ENCODE measurements at places on chromosomes 7 and 10.

- no peak for DNase-seq
Observed at GRCh38 chr10:96673318-96674099, 46.8 kb downstream of the PIK3AP1 start.

DNA sequence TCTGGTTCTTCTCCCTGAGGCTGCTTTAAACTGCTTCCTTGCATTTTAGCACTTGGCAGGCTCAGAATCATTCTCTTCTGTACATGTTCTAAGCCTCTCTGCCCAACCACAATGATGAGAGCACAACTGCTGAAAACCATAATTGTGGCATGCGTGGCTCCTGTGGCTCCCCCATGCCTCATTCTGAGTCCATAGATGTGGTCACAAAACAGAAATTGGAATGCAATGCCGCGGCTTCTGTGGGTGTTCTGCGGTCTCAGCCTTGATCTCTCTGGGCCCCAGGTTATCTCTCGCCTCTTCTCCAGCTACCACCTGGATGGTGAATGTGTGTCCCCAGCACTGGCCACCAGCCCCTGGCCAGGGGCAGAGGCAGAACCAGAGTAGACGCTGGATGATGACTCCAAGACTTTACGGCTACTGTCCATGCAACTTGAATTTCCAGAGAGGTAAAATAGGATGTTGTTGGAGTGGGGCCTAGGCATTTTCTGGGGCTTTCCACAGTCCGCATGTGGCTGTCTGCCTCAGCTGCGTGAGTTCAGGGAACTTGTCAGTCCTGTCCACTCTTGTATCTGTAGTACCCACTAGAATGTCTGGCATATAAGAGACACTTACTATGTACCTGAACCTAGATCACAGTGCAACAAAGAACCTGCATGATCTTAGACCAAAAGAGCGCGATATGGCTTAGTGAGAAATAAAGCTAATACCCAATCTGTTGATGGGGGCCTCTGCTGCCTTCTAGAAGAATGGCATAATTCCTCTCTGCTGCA lies 52.4 kb upstream of the ADRB1 start:
- DNase-seq: no peak

- no peak for DNase-seq
Observed at GRCh38 chr10:4708123-4708759, 117.8 kb upstream of the AKR1E2 start.

DNA sequence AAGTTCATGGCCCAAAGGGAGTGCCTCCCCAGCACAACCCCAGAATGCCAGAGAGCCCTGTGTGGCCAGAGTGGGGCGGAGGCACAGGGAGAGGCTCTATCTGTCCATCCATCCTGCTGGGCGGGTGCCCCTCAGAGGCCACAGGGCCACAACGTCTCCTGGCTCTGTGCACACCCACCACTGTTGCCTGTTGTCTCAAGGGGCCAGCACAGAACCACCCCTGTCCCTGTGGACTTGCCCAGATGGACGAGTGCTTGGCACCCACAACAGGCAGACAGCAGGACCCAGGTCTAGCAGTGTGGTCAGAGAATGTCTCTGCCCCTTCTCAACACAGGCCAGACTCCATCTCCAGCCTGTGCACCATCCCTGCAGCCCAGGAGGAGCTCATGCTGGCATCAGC lies 92.8 kb downstream of the PAXIP1 start:
- no peak for DNase-seq

GRCh38 chr10:3805791-3806461 lies 20.9 kb upstream of the KLF6 start:
- peak; percentile 48 for DNase-seq

DNA sequence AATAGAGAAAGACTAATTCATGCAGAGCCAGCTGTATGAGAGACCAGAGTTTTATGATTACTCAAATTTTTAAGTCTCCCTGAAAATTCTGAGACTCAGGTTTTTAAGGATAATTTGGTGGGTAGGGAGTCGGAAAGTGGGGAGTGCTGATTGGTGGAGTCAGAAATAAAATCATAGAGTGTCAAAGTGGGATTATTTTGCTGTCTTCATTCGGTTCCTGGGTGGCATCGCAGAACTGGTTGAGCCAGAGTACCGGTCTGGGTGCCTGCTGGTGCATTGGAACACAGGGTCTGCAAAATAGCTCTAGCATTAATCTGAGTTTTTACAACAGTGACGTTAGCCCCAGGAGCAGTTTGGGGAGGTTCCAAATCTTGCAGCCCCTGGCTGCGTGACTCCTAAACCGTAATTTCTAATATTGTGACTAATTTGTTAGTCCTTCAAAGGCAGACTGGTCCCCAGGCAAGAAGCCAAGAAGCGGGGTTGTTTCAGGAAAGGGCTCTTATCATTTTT lies 32.4 kb downstream of the GPRIN2 start:
- no peak for DNase-seq

- DNase-seq: no peak
Observed at GRCh38 chr10:15325243-15325943, 45.7 kb downstream of the FAM171A1 start.

DNA sequence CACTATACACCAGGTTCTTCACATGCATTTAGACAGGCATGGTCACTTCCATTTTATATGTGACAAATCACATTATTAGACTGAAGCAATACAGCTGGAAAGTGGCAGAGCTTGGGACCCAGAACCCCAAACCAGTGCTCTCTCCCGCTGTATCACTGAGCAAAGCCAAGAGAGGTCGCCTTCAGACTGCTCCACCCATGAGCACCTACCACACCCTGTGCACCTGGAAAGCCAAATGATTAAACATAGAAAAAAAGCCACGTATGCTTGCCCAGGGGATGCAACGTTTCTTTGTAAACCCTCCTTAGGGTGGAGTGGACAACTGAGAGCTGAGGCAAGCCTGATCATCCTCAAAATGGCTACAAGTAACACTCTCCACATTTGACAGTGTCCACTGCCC lies 72.5 kb downstream of the CCDC6 start:
- DNase-seq: no peak

DNA sequence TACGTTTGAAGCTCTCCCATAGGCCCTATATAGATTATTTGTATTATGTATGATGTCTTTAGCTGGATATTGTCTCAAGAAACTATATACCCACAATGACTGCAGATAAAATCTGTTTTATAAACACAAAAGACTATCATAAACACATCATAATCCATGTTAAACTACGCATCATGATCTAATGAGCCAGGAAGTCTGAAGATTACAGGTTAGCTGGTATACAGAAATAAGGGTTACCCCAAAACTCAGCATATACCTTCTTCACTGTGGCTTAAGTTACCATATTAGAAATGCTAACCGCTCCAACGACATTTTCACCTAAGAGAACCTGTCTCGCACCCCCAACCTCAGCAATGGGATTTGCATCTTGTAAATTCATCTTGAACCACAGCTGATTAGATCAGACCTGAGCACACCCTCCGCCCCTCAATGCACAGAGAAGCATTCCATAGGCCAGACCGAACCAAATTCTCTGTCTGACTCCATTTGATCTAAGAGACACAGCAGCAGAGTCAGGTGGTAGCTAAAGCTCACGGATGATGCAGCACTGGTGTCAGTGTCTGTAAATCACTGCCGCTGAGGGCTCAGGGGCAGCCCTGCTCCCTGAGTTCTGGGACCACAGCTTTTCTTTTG lies 124.9 kb downstream of the NPY start:
- no peak for DNase-seq

DNA sequence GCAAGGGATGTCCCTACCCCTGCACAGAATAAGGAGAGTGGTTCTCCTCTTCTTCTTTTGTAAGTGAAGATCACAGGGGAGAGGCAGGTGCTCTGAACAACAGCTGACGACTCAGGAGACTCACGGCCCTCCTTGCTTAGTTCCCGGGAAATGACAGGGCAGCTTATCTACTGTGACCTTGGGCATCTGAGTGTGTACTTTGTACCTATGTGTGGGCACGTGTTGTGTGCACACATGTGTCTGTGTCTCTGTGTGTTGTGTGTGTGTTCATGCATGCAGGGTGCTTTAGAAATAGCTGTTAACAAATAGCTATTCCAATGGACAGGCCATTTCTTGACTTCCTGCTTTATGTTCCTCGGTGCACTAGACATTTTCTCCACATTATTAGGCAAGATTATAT lies 80.5 kb upstream of the NPS start:
- DNase-seq: no peak

DNA sequence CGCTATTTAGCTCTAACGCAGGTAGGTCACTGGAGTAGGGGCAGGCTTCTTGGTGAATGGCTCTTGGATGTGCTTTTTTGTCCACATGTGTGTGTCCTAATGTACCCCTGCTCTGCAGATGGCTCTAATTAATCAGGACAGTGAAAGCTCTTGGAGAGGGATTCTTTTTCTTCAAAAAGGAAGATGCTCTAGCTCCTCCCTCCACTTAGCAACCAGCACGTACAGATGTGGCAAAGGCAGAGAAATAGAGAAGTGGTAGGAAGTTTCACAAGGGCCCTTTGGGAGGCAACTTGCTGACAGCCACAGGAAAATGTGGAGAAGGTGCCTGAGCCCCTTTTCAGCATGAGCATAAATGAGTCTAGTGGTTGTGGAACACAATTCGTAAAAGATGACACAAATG lies 221.7 kb downstream of the PLXNA4 start:
- no peak for DNase-seq

GRCh38 chr10:119368581-119368980 lies 161.2 kb downstream of the GRK5 start:
- DNase-seq: no peak

DNA sequence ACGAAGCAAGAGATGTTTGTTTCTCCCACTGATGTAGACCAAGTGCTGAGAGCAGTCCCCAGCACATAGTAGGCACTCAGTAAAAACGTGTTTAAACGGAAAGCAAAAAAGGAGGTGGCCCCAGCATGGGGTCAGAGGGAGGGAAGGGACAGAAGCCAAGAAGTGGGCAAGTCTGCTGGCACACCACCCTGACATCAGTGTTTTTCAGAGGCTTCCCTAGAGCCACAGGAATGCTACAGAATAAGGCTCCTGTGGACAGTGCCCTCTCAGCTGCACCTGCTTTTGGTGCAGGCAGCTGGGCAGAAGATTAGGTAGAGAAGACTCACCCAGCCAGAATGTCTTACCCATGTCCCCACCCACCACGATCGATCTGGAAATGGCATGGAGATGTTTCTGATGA lies 8.3 kb upstream of the ANKRD1 start:
- DNase-seq: no peak

DNA sequence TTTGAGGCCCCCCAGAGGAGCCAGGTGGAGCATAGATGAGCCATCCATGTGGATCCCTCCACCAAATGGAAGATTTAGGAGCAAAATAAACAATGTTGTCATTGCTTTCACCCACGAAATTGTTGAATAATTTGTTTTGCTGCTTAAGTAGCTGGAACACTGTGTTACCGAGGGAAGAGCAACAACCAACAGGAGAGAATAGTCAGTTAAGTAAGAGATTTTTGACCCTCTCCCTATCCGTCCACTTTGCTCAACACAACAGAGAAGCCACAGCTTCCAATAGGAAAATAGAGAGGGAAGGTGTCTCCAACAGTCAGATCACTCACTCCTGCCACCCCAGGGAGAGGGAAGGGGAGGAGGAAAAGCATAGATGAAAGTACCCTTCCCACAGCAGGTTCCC lies 3.9 kb upstream of the ZKSCAN1 start:
- DNase-seq: no peak

GRCh38 chr10:76085002-76085816 lies 653.8 kb downstream of the LRMDA start:
- no peak for DNase-seq

DNA sequence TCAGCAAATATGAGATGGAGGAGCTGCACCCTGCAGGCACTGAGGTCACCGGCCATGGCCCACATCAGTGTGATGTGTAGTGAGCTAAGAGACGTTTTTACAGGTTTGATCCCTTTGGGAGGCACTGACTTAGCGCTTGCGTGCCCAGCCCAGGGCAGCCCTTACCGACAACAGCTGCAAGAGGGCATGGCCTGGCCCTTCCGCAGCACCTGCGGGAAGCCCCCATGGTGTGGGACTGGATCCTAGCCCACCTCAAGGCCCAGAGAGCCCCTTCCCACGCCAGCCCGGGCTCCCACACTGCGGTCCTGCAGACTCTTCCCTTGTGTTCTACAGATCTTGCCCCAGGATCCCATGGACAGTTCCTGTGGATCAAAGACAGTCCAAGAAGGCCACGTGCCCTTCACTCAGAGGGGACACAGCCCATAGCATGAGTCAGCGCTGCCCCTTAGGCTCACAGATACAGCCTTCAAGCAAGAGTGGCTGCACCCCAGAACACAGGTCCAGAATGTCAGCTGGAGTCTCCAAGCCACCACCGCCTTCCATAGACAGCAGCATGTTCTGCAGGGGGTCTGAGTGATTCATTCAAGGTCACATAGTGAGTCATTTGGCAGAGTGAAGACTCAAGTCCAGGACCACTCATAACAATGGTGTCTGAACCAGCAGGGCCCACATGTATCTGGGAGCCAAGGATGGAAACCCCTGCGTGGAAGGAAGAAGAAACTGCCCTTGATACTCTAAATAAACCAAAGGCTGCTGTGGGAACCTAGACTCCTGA lies 25.4 kb downstream of the TLL2 start:
- DNase-seq: no peak

DNA sequence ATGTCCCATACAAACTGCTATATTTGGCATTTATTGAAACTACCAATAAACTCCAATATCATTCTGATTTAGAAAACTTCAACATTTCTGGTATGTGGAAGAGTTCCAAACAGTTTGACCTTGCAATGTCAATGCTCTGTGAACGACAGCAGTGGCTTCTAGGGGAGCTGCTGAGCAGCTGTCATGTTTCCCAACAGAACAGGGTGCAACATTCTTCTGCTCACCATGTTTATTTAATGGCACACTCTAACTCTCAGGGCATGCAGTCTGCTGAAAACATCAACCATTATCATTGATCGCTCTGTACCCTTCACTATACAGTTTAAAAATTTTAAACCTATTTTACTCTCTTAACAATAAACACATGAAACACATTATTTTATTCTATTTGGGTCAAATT lies 25.9 kb downstream of the LMOD2 start:
- DNase-seq: no peak

DNA sequence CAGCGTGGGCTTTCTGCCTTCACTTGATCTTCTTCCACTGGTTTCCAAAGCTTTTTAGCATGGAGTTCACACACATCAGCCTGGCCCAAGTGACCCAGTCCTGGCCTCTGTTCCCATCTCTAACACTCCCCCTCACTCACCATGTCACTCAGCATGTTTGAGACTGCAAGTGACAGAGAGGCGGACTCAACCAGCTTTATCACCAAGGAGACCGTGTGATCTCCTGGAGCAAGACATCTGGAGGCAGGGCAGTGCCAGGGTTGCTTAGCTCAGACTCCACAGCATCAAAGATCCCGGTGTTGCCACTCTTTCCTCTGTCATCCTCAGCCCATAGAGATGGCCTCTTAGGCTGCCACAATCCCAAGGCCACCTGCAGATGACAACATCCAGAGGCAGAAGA lies 39.4 kb downstream of the FAM241B start:
- DNase-seq: no peak

- DNase-seq: no peak
Observed at GRCh38 chr7:30032310-30033125, 4.3 kb downstream of the PLEKHA8 start.

- DNase-seq: no peak
Observed at GRCh38 chr7:24409431-24410024, 125.5 kb downstream of the NPY start.

DNA sequence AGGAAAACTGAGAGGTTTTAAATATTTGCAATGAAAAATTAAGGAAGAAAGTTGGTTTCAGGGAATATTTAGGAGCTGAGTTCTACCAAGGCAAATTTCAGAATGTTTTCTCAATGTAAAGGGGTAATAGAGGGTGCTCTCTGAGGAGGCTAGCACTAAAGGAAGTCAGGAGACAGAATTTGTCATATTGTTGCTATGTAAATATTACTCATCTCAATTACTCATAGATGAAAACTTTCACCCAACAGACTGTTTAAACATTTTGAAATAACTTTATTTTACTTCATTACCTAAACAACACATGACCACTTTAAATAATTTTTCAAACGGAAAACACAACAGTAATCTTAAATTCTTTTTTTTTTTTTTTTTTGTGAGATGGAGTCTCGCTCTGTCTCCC lies 274.8 kb upstream of the NRG3 start:
- DNase-seq: no peak

Data from activated T-helper 1 cell treated with anti-CD3 and anti-CD28 coated beads, Interleukin-2, amount 50 U/mL, for 16 hours (primary cell).